ENCODE measurements at places on chromosomes 12 and 14.

- no peak for DNase-seq
Measured at GRCh38 chr14:23115039-23115731, 3.9 kb downstream of the CEBPE start.

GRCh38 chr14:96160913-96161310, 43.7 kb upstream of the BDKRB2 start:
- no peak for DNase-seq

DNA sequence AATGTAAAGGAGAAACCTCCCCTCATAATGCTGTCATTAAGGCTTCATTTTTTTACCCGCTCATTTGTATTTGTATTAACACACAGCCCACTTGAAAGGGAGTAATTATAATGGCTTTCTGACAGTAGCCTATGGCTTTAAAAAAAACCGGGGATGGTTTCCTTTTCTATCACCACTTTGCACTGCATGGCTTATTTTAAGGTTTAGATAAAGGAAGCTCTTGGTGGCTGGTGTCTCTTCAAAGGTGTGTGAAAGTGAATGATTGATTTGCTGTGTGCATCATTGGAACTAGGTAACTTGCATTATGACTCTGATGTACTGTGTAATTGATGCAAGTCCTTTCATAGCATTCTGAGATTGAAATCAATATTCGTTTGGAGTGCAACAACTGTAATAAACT, 80.7 kb downstream of the NPAS3 start:
- no peak for DNase-seq

DNA sequence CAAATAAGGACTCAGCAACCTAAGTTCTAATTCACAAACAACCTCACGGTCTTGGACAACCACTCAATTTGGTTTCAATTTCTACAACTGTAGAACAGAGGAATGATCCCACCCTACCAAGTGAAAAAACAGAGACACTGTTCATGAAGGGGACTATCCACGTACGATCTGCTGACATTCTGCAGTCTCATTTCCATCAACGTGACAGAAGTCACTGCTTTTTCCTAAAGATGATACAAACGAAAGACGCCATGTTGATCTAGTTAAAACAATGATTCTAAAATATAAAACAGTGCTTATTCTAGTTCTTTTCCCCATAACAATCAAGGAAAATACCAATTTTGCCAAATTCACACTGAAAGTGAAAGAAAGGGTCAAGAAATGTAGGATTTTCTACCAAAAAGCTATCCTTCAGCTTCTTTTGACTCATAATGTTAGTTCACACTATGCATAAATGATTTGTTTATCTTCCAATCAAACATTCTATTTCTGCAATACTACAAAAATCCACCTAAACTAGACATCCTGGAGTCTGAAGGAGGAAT, 38.1 kb downstream of the CORO1C start:
- no peak for DNase-seq

GRCh38 chr12:51814311-51815088, 34.0 kb downstream of the FIGNL2 start:
- DNase-seq: peak; percentile 73

DNA sequence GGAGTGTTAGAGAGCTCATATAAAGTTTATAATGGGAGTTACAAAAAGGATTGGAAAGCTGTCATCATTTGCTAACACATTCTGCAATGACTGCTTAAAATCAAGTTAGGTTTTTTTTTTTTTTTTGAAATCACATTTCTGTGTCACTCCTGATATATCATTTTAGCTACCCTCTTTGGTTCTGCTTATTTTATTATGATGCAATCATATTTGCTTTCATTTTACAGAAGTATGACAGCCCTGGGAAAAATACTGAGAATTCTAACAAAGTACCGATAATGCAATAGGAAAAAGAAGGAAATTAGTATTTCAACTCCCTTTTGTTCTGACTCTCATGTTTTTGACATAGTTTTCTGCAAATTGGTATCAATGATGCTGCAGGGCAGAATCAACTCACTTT, 71.6 kb upstream of the MDGA2 start:
- no peak for DNase-seq

DNA sequence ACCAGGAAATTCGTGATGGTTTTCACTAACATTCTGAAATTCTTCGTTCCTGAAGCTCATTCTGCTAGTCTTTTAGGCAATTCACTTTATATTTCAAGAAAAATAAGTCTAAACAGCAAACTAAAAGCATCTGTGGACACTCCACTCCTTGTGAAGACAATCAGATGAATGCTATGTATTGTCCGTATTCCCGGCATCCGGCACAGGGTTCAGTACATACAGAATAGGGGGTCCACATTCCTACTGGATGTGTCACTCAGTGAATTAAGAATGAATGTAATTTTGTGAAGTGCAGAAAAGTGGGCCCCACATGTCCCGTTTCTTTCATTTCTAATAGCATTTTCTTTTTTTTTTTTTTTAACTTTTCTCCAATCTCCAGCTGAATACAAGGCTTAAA, 241.3 kb downstream of the GRIN2B start:
- no peak for DNase-seq

DNA sequence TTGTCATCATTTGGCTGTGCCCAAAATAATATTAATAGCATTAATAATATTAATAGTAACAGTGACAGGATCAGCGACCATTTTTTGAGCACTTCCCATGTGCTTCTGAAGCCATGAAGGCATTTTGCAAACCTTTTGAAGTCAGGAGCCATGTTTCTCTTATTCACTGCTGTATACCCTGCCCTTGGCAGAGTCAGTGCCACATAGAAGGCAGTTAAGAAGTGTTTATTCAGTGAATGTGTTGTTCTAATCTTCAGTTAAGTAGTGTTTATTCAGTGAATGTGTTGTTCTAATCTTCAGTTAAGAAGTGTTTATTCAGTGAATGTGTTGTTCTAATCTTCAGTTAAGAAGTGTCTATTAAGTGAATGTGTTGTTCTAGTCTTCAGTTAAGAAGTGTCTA, 319.7 kb upstream of the NAV3 start:
- no peak for DNase-seq

- DNase-seq: no peak
Measured at GRCh38 chr14:99772371-99773283, 20.6 kb upstream of the EML1 start.

- DNase-seq: no peak
Measured at GRCh38 chr12:44258246-44258645, 422.4 kb downstream of the TMEM117 start.

DNA sequence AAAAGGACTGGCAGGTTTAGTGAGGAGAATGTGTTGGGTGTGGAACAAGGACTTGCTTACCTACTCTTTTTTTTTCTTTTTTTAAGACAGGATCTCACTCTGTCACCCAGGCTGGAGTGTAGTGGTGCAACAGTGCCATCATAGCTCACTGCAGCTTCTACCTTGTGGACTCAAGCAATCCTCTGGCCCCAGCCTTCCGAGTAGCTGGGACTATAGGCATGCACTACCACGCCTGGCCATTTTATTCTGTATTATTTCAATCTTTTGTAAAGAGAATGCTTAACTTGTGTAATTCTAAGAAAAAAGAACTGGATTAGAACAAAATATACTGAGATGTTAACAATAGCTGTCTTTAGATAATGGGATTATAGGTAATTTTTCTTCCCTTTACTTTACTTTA, 1.9 kb upstream of the VRTN start:
- DNase-seq: no peak

DNA sequence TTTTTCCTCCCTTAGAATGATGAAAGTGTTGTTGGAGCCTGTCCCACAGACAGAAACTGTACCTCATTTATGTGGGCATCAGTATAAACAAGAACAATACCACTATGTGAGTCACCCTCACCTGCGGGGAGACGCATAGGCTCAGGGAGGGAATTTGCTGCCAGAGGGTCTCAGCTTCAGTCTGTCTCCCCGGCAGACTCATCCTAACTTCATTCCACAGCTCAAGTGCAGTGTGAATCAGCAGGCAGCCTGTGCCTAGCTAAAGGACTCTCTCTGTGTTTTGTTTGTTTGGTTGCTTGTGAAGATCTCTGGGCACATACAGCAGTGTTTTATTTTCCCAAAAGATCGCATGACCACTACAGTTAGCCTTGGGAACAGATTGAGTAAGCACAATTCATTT, 98.9 kb downstream of the PRKCH start:
- DNase-seq: no peak

- no peak for DNase-seq
Measured at GRCh38 chr12:2618291-2618995, 176.3 kb upstream of the FKBP4 start.

DNA sequence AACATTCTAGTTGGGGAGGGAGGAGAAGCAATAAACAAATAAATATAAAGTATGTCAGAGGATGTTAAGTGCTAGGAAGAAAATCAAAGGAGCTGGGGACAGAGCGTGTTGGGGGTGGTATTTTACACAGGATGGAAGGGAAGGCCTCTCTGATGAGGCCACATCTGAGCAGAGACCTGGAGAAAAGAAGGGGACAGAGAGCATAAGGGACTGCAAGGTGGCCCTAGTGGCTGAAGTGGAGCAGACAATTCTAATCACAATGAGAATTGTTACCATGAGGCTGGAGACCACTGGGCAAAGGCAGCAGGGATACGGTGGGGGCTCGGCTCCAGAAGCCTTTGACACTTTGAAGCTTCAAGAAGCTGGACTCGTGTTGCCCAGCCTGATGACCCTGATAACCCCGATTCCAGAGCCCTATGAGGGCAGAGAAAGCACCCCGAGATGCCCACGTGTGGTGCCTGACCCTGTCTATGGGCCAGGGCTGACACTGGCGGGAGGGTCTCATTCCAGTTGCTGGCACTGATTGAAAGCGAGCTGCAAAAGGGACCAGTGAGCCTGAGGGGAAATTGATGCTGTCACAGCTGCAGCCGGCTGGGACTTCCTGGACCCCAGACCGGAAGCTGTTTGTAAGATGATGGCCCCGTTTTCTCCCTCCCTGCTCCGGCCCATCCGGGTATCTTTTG, 169.1 kb downstream of the RBM19 start:
- DNase-seq: no peak

DNA sequence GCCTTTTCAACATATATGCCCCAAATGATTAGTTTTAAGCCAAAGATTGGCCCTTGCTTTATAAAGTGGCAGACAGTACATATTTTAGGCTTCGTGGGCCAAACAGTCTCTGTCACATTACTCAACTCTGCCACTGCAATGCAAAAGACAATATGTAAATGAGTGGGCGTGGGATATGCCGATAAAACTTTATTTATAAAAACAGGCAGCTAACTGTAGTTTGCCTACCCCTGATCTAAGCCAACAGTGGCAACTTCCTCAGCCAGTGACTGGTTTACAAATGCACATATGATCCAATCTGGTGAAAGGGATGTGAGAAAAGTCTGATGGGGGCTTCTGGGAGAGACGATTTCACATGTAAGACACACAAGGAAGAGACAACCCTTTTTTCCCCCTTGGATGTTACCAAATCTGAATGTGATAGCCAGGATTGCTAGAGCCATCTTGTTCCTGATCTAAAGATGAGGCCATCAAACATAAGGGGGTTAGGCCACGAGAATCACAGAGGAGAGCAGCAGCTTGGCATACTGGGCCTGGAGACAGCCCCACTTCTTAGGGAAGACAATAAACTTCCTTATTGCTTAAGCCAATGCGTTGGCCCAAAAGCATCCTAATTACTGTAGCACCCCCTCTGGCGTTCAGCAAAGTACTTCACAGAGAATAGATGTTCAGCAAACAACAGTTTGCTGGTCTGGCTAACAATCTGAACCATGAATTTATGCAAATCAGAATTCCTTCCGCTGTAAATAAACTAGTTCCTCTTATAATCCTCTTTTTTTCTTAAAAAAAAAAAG, 75.2 kb upstream of the TMCC3 start:
- peak; percentile 28 for DNase-seq

- no peak for DNase-seq
Measured at GRCh38 chr14:34277191-34277590, 184.8 kb downstream of the SPTSSA start.

- no peak for DNase-seq
Measured at GRCh38 chr12:62834406-62834805, 100.5 kb downstream of the PPM1H start.

GRCh38 chr14:96112032-96112431, 72.9 kb downstream of the C14orf132 start:
- no peak for DNase-seq

DNA sequence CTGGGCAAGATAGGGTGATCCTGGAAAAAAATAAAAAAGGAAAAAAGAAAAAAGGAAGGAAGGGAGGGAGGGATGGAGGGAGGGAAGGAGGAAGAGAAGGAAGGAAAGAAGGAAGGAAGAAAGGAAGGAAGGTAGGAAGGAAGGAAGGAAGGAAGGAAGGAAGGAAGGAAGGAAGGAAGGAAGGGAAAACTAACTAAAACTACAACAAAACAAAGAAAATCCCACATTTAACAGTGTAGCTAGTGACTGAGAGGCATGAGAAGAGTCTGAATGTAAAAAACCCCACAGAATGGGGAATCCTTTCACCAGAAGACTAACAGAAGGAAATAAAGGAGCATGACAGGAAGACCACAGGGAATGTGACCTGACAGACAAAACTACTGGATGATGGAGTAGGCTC, 345.7 kb downstream of the NOVA1 start:
- DNase-seq: no peak

Data from CD4-positive, alpha-beta T cell treated with Interleukin-10 for 1 hour (primary cell).